Effector memory CD8-positive, alpha-beta T cell (primary cell): ENCODE measurements at places on chromosomes 12 and 14.
A peak's percentile ranks its signal among the peaks of the same experiment; 100 is the strongest.

GRCh38 chr12:130266751-130267150 lies 70.9 kb upstream of the PIWIL1 start:
- no peak for DNase-seq

- DNase-seq, result no peak
Measured at GRCh38 chr12:53994264-53995001, 5.5 kb upstream of the HOXC9 start.

- DNase-seq, result no peak
Measured at GRCh38 chr12:34126239-34126641, 103.9 kb downstream of the ALG10 start.

DNA sequence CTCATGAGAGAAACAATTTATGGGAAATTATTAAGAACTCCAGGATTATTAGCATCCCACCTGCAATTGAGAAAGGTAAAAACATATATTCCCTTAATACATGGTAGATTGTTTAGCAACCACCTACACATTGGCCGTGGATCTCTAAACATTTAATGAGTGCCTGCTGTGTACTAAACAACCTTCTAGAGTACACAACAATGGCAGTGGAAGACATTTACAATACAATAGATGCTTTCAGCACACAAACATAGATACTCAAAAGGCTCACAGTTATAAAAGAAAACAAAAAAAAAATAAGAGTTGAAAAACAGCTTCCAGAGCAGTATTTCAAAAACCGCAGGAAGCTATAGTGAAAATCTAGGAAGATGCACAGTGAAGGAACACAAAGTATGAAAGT lies 382.9 kb downstream of the SYT1 start:
- DNase-seq, result no peak

DNA sequence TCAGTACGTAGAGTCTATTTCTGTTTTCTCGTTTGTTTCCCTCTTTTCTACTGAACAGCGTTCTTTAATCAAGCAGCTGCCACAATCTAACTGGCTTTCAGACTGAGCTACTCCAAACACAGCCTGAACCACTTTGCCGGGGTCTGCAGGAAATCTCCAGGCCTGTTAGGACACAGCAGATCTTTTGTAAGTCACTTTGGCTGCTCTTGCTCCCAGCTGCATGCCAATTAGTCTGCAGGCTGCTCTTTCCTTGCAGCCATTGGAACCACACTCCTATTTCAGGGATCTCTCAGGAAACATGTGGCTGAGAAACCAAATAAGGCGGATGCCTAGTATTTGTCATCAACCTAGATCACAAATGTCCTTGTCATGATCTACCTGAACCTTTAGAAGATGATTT lies 73.6 kb downstream of the TMTC1 start:
- DNase-seq, result no peak

GRCh38 chr14:64823305-64823861 lies 56.3 kb downstream of the SPTB start:
- DNase-seq, result peak; percentile 43
